ENCODE measurements at places on chromosomes 16 and 17. TPM values are rescaled to one million over a fixed set of nuclear protein-coding genes. Genes with fewer than 3 reads are reported as not detected.

Gene OR1E1
- total RNA-seq, result not detected

- no peak for DNase-seq
Observed at GRCh38 chr17:10089196-10089804, 109.1 kb downstream of the GAS7 start.

GRCh38 chr16:27410761-27411160 is 8.8 kb downstream of the IL21R start:
- DNase-seq, result no peak

DNA sequence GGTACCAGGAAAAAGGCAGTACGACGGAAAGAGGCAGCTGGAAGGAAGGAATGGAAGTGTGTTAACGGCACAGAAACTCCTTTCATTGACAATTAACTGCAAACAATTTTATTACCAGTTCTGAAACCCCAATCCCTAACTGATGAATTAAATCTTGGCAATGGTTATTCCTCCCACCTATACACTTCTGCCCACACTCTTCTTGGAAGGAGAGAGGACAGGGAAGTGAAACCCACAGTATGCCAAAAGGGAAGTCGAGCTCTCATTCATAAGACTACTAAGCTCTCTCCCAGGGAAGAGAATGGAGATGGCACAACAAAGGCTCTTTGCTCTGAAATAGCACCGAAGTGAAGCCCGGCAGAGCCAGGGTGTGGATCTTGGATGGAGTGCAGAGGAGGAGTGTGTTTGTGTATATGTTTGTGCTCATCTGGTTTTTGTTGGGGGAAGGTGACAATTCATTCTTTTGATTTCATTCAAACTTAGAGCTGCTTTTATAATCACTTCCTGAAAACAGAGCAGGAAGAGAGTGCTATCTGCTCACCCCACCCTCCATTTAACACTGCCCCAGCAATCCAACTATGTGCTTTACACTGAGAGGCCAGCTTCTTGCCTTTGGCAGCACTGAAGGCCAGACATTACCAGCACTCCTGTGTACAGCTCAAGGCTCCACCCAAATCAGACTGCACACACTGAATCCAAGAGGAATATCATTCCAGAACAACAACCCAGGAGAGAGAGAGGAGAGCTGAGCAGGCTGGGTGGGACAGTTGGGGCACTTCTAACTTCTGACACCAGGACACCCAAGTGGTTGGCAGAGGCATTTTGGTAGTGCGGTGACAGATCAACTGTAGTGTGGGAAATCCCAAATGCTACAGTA is 68.7 kb downstream of the HIC1 start:
- no peak for DNase-seq

Gene PRSS8
- not detected for total RNA-seq

Measured in pulmonary artery endothelial cell (primary cell).